ENCODE measurements at places on chromosomes 12 and 14.

- no peak for DNase-seq
Measured at GRCh38 chr14:97544571-97544970, 747.4 kb downstream of the VRK1 start.

DNA sequence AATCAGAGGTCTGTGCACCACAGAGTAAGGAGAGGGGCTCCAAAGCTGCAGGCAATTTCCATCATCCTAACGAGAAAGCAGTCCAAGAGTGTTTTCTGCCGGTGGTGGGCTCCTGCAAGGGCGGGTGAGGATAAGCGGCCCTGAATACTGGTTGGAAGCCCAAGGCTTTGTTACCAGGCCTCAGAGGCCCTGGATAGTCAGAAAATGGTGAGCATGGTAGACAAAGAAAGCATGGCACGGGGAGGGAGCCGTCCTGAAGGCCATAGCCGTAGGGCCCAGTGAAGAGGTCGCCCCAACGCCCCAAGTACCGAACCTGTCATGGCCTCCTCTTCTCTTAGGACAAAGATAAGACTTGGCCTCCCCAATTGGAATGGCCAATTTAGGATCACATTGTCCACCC is 306.6 kb upstream of the FKBP4 start:
- no peak for DNase-seq

DNA sequence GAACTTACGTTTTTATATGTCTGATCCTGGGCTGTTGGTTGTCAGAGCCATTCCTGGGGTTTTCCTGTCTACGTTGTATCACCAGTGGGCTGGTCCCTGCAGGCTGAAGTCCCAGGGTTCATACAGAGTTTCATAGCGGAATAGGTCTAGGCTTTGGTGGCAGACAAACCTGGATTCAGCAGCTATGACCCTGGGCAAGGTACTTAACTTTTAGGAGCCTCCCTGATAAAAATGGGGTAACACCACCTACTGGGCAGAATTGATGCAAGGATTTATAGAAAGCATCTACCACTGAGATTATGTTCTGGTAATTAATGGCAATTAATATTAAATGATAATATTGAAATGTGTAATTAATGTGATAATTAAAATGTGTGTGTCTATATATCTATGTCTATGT is 141.2 kb downstream of the SYNE2 start:
- no peak for DNase-seq

DNA sequence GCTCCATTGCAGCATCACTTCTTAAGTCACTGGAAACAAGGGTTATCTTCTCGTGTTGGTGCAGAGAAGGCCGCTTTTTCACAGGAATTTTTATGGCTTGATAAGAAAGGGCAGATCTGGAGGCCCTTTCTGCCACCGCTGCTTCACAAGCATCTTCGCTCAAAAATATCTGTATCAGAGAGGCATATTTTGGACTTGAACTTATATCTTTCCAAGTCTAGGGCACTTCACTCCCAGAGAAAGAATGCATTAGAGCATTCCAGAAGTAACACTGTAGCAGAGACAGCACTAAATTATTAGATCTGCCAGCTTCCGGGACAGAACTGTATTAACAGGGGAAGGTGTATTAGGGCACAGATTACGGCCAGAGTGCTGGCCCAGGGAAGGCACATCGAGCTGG is 151.7 kb upstream of the AMIGO2 start:
- no peak for DNase-seq

DNA sequence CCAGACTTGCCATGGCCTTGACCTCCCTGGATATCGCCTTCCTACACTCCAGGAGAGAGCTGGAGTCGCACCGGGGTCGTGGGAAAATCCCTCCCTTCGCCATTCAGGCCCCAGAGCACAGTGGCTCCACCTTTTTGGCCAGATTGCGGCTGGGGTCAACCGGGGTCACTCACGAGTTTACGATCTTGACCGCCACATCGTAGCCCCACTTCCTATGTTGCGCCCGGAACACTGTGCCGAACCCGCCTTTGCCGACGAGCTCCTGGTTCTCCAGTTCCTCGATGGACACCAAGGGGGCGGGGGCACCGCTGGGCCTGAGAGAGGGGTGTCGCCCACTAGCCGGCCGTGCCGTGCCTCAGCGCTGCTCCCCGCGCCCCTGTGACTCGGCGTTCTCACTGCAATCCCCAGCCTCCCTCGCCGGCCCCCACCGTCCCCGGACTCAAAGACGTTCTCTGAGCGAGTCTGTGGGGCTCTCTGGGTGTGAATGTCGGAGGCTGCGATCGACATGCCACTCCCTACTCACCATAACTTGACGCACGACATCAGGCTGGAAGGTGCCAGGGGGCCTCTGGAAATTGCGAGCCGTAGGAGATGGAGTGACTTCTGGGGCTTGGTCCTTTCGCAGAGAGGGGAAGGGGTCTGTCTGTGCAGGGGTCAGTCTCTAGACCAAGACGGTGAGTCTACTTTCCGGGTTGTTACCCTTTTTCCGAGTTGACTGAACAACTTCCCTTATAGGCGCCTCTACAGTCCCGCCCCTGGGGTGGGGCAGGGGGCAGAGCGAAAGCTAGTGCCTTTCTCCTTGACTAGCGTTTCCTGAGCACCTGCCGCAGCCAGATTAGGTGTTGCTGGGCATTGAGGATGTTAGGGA is at the start of gene RIPK3:
RIPK3 (minus strand) TSS at position 708 of the 868 bp plus-strand sequence; CDS start at position 543, 165 bp downstream.
- peak; percentile 61 for DNase-seq

DNA sequence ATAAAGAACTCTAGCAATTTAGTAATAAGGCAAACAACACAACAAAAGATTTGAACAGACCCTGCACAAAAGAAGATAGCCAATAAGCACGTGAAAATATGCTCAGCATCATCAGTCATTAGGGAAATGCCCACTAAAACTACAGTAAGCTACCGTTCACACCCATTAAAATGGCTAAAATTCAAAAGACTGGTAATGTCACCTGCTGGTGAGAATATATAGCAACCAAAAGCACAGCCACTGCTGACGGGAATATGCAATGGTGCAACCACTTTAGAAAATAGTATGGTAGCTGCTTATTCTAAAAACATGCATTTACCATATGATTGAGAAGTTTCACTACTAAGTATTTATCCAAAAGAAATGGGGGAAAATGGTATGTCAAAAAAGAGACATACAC is 74.9 kb downstream of the DPF3 start:
- no peak for DNase-seq

DNA sequence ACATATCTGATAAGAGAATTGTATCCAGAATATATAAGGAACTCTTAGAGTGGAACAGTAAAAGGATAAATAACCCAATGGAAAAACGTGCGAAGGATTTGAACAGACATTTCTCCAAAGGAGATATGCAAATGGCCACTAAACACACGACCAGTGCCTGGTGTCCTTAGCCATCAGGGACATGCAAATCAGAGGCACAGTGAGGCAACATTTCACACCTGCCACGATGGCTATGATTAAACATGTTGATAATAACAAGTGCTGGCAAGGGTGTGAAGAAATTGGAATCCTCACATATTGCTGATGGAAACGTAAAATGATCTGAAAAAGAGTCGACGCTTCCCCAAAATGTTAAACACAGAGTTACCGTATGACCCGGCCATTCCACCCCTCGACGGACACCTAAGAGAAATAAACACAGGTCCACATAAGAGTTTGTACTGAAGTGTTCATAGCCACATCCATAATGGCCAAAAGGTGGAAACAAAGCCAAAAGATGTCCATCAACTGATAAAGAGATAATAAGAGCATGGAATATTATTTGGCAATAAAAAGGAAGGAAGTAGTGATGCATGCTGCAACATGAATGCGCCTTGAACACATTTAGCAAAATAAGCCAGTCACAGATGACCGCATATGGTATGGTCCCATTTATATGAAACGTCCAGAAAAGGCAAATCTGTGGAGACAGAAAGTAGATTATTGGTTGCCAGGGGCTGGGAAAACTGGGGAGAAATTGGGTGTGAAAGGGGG is 6.3 kb upstream of the TMEM121 start:
- DNase-seq = no peak

- no peak for DNase-seq
Measured at GRCh38 chr12:95411466-95411865, 62.5 kb upstream of the METAP2 start.

DNA sequence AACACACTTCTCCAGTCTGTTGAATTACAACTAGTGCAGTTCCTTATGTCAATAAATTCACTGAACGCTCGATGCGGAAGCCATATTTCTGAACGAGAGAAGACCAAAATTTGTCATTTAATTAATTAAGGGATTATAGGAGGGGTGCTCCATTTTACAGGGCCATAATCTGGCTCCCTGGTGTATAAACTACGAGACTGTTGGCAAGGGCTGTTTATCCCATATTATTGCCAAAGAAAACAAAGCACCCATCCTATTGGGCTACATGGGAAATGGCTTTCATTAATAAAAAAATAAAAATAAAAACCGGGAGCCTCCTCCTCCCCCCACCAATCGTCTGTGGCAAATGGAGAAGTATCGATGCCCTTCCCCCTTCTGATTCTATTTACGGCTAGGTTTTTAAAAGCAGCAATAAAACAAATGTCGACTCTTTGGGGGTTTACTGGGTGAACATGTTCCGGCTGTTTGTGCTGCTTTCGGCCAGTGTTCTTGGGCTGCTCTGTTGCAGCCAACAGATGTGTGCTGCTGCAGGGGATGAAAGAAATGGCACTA is 24.8 kb downstream of the ATF7 start:
- DNase-seq = no peak

DNA sequence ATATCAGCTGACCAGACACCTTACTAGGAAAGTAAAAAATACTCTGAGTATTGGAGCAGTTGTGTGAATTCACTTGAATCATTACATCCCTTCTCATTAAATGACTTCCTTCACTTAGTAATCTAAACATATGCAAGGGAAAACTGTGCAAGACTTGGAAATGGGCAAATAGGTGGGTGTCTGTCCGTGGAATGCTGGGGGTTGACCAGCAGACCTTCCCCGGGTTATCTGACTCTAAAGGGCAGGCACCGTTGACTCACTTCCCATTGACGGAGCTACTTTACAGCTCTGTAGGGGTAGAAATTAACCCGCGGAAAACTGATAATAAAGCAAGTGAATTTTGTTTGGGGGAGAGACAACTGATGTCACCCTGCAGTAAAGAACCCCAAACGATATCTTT is 199.3 kb downstream of the TTC7B start:
- DNase-seq = no peak

- no peak for DNase-seq
Measured at GRCh38 chr12:26283046-26283445, 87.7 kb downstream of the SSPN start.

DNA sequence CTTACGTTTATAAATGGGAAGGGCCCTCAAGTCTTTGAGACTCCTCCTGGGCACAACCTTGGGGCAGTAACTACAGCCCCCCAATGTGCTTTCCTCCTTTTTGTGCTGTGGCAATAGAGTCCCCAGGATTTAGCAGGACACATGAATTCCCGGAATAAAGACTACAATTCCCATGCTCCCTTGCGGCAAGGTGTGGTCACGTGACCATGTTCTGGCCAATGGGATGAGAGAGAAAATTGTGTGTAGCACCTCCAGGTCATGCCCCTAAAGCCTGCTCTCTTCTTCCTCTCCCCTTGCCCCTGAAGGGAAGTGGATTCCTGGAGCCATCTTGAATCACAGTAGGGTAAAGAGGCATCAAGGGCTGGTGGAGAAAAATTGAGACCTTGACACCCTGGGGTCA is 295.1 kb upstream of the SFSWAP start:
- no peak for DNase-seq

DNA sequence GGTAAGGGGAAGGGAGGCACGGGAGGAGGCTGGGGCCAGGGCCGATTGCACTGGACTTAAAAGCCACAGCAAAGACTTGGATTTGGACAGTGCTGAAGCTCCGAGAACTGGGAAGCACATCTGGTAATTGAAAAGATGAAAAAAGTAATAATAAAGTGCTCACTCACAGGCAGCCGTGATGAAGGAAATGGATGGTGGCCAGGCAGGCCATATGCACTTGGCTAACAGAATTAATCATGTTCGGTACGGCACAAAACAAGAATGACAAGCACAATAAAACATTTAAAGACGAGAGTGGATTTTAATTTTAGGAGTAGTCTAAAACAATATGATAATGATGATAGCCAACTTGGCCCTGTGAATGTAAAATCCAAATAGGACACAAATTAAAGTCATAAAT is 154.3 kb downstream of the VRK1 start:
- DNase-seq = no peak

GRCh38 chr12:28882444-28882843 is 266.6 kb upstream of the FAR2 start:
- no peak for DNase-seq

DNA sequence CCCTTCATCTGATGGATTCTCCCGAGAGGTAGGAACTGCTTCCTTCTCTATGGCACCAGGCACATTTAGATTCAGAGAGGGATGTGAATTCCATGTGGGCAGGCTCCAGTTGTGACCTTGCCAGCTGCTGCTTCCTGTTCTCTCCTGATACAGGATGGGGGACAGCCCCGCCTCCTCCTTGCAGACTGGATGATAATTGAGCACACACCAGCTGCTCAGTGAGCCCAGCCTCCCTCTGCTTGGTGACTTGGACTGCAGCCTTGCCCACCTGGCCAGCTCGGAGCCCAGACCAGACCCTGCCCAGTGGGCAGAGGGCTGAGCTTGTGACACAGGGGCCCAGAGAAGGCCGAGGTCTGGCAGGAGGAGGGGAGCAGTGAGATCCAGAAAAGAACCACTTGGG is 90.2 kb downstream of the CALM1 start:
- DNase-seq = no peak

DNA sequence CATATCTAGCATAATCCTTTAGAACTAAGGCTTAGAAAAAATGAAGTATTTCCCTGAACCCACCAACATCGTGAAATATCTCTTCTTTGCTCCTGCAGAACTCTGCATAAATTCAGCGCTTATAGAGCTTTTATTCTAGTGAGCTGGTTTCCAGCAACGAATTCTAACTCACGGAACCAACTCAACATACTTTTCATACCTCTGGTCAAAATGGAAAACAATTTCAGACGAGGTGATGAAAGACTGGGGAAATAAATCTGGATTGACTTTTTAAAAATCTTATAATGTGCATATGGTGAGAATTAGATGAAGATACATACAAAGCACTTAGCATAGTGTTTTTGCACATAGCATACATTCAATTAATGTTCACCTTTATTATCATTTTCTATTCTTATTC is 62.6 kb upstream of the BBS10 start:
- no peak for DNase-seq

DNA sequence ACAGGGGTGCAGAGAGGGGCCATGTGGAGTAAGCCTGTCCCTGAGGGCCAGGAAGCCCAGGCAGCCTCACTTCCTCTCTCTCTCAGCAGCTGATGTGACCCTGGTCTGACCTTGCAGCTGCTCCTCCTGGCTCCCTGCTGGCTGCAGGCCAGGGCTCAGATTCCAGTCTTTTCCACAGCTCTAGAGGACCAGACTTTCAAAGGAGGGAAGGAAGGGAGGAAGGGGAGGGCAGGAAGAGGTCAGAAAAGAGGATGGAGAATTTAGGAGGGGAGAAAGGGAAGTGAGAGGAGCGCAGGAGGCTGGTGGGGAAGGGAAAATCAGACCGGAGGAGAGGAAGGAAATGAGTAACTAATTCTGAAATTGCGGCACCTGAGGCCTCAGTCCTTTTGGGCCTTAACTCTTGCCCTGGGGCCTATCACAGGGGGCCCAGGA is 40.9 kb upstream of the VASH1 start:
- no peak for DNase-seq

Data from stimulated activated CD4-positive, alpha-beta T cell treated with anti-CD3 and anti-CD28 coated beads, Interleukin-2, amount 100 ng/mL, for 4 hours (primary cell).